ENCODE measurements at places on chromosomes 12 and 14. TPM values are rescaled to one million over a fixed set of nuclear protein-coding genes. Genes with fewer than 3 reads are reported as not detected.

Gene NYNRIN
- 18.1 TPM for total RNA-seq

GRCh38 chr14:55721353-55721752, 141.3 kb downstream of the KTN1 start:
- H3K4me1 ChIP-seq, result no peaks in the 10 kb centered on the region
- no peaks in the 10 kb centered on the region for H3K27me3 ChIP-seq
- no peak overlapping the region for H3K27ac ChIP-seq

GRCh38 chr14:88005050-88005481, at the start of gene GPR65:
TSS of gene GPR65 (plus strand) at chr14:88005135. CDS start at chr14:88010848, 5,713 bp downstream.
- H3K27ac ChIP-seq, result no peak within 1 kb of the TSS
- no peak within 1 kb of the TSS for H3K4me3 ChIP-seq
- H3K36me3 ChIP-seq, result no peaks in the 10 kb centered on the region
- no peaks in the 10 kb centered on the region for H3K4me1 ChIP-seq

GRCh38 chr12:42586268-42586667, 3.3 kb downstream of the PRICKLE1 start:
- H3K27ac ChIP-seq, result no peak overlapping the region
- no peak overlapping the region for H3K4me3 ChIP-seq
- no peak for DNase-seq
- H3K4me1 ChIP-seq, result peaks cover 5% of the 10 kb centered on the region
- peaks cover 14% of the 10 kb centered on the region for H3K27me3 ChIP-seq

Gene BTG1
- total RNA-seq, result 32.0 TPM

Gene SOAT2
- total RNA-seq, result not detected

DNA sequence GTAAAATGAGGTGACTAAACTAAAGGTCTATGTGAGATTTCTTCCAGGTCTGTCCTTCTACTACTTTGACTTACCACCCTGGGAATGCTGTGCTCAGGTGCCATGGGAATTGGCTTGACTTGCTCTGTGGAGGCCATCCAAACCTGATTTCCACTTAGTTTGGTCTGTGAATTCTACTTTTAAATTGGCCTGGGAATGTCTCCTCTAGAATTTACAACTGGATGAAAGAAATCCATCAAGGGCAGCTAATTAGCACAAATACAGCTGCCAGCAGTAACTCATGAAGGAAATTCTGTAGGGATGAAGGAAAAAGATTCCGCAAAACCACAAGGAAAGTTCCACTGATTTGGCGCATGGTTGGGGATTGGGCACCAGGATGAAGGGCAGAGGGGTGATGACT, 31.7 kb upstream of the FRMD6 start:
- H3K27ac ChIP-seq, result no peak overlapping the region
- H3K4me1 ChIP-seq, result no peaks in the 10 kb centered on the region
- no peaks in the 10 kb centered on the region for H3K36me3 ChIP-seq

- DNase-seq, result no peak
- H3K4me3 ChIP-seq, result no peak overlapping the region
- no peaks in the 10 kb centered on the region for H3K27me3 ChIP-seq
- H3K36me3 ChIP-seq, result no peaks in the 10 kb centered on the region
- no peak overlapping the region for H3K27ac ChIP-seq
Observed at GRCh38 chr14:25042362-25043299, 7.3 kb downstream of the STXBP6 start.

DNA sequence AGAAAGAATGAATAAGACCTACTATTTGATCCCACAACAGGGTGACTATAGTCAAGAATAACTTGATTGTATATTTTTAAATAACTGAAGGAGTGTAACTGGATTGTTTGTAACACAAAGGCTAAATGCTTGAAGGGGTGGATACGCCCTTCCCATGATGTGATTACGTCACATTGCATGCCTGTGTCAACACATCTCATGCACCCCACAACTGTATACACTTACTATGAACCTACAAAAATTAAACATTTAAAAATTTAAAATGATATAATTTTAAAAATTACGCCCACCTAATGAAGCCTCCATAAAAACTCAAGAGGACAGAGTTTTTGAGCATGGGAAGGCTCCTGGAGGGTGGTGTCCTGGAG, 94.5 kb downstream of the SCARB1 start:
- H3K4me1 ChIP-seq, result no peaks in the 10 kb centered on the region
- H3K4me3 ChIP-seq, result no peak overlapping the region
- no peaks in the 10 kb centered on the region for H3K27me3 ChIP-seq
- H3K36me3 ChIP-seq, result peaks cover 20% of the 10 kb centered on the region
- no peak overlapping the region for H3K27ac ChIP-seq

Gene POTEM
- total RNA-seq, result not detected

Gene SLC6A12
- 0.20 TPM for total RNA-seq

DNA sequence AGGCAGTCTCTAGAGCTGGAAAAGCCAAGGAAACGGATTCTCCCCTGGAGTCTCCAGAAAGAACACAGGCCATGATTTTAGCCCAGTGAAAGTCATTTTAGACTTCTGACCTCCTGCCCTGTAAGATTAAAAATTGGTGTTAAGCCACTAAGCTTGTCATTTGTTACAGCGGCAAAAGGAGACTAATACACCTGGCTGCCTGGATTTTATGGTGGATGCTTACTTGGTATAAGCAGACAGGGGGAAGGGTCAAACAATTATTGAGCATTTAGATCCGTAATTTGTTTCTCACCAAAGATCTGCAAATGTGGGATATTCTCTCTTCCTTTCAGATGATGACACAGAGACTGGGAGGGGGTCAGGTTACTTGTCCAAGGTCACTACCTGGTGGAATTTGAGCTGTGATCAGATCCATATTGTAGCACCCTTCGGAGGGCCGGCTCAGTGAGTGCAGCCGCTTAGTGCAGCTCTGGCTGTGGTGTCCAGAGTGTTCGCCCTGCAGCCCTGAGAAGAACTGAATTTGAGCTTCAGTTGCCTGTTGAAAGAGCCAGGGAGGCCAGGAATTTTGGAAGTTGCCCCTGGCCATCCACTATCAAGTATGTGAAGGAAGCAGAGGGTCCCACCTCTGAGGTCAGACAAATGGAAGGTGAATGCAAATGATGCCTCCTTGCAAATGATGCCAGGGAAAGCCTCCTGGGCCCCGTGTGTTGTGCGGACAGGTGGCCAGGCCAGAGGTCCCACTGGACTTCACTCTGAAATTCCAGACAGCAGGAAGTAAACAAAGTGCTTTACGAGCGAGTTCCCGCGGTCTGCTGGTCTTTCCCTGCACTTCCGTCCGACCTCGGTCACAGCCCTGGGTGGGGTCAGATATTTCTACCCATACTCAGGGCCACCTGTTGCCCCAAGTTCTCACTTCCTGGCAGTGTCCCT, 15.1 kb downstream of the GLRX5 start:
- H3K27ac ChIP-seq, result no peak overlapping the region
- H3K36me3 ChIP-seq, result peaks cover 33% of the 10 kb centered on the region
- H3K4me3 ChIP-seq, result no peak overlapping the region
- H3K27me3 ChIP-seq, result no peaks in the 10 kb centered on the region
- no peaks in the 10 kb centered on the region for H3K4me1 ChIP-seq

DNA sequence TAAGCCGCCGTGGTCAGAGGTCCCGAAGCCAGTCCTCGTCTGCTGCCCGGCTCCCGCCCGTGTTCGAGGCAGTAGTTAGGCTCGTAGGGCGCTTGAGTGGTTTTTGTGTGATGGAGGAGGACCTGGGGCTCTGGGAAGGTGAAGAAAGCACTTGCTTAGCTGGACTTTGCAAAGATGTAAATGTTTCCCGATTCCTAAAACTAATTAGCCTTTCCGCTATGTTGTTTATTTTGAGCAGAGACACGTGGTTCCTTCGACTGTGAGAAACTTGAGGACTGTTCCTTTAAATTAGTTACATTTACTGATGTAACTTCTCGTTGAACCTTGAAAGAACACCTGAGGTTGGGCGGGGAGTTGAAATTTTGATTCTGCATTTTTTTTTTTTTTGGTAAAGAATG, 33.9 kb downstream of the MIA2 start:
- no peak for DNase-seq
- peaks cover 20% of the 10 kb centered on the region for H3K36me3 ChIP-seq
- H3K4me1 ChIP-seq, result peaks cover 4% of the 10 kb centered on the region
- no peaks in the 10 kb centered on the region for H3K27me3 ChIP-seq

DNA sequence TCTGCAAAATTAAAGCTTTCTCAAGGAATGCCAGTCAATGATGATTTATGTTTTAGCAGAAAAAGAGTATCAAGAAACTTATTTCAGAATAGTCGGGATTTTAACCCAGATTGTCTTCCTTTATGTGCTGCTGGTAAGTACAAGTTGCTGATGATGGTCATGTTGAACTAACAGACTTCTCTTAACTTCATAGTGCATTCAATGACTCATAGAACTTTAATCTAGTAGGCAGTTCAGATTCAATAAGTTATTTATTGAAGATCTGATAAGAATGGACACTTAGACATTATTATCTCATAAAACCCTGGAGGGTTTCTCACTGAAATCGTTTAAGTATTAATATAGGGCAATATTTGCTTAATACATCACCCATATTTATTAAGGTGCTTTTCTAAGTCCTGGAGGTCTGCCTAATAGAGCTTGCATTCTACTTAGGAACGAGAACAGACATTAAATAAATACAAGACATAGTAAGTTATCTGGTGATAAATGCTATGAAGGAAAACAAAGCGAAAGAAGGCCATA, 33.8 kb downstream of the TOGARAM1 start:
- H3K27me3 ChIP-seq, result no peaks in the 10 kb centered on the region
- DNase-seq, result no peak
- H3K36me3 ChIP-seq, result peaks cover 18% of the 10 kb centered on the region
- H3K4me3 ChIP-seq, result no peak overlapping the region
- H3K27ac ChIP-seq, result no peak overlapping the region
- H3K4me1 ChIP-seq, result no peaks in the 10 kb centered on the region

Gene AQP2
- not detected for total RNA-seq

GRCh38 chr12:132194056-132194455, 49.8 kb downstream of the NOC4L start:
- peak; percentile 67 for DNase-seq
- no peak overlapping the region for H3K4me3 ChIP-seq
- H3K36me3 ChIP-seq, result peaks cover 9% of the 10 kb centered on the region
- no peak overlapping the region for H3K27ac ChIP-seq
- peaks cover 6% of the 10 kb centered on the region for H3K27me3 ChIP-seq
- no peaks in the 10 kb centered on the region for H3K4me1 ChIP-seq

- H3K27ac ChIP-seq, result no peak overlapping the region
- DNase-seq, result peak; percentile 45
- no peak overlapping the region for H3K4me3 ChIP-seq
- H3K4me1 ChIP-seq, result peaks cover 3% of the 10 kb centered on the region
- H3K27me3 ChIP-seq, result no peaks in the 10 kb centered on the region
Observed at GRCh38 chr12:40405419-40405818, 180.6 kb downstream of the LRRK2 start.

DNA sequence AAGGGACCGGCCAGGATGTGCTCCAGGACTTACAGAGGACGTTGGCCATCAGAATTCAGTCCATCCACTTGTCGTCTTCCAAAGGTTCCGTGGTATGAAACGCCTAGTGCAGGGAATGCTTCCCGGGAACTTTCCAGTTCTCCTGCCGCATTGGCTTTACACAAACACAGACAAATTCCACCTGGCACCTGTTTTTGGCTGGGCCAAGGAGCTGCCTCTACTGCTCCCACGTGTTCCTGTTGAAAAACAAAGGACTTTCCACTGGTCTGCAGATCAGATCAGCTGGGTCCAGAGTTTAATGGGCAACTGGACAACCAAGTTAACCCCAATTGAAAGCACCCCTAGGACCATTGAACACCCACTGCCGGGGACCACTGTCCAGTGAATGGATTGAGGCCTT, 28.0 kb upstream of the PWP1 start:
- H3K4me3 ChIP-seq, result no peak overlapping the region
- no peak for DNase-seq
- peaks cover 7% of the 10 kb centered on the region for H3K4me1 ChIP-seq
- no peaks in the 10 kb centered on the region for H3K36me3 ChIP-seq

DNA sequence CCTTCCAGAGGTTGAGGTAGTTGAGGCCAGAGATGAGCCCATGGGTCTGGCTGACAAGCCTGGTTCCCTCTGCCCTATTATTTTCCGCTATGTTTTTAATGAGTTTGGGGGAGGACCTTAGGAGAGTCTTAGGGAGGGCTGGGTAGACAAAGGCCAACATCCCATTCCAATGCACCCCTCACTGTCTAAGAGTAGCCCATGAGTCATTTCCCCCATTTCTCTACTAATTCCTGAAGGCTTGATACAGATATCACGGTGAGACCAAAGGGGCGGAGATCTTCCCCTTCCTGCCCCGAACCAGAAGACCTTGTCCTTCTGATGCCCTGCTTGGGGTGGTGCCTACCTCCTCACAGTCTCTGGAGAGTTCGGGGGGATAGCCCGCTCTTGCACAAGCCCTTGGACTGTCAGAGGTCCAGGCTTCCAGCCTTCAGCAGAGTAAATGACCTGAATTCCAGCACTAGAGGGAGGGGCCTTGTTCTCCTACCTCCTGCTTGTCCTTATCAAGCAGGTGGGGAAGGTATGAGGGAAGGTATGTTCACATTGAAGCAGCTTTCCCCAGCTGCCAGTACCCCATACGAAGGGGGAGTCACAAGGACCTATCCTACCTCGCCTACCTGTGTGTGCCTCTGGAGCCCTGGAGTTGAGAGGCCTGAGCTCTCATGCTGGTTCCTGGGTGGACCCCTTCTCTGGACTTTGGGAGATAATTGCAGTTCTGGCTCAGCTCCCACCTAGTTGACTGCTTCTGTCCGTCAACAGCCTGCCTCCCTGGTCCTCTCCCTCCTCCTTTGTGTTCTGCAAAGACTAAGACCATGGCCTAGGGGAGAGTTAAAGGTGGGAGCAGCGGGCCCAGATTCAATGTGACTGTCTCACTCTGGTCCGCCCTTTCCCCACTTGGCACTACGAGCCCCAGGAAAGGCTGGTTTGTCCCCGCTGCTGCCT, 3.7 kb downstream of the PSMB11 start:
- H3K4me3 ChIP-seq, result no peak overlapping the region
- no peaks in the 10 kb centered on the region for H3K27me3 ChIP-seq
- no peak overlapping the region for H3K27ac ChIP-seq
- no peak for DNase-seq
- no peaks in the 10 kb centered on the region for H3K4me1 ChIP-seq

DNA sequence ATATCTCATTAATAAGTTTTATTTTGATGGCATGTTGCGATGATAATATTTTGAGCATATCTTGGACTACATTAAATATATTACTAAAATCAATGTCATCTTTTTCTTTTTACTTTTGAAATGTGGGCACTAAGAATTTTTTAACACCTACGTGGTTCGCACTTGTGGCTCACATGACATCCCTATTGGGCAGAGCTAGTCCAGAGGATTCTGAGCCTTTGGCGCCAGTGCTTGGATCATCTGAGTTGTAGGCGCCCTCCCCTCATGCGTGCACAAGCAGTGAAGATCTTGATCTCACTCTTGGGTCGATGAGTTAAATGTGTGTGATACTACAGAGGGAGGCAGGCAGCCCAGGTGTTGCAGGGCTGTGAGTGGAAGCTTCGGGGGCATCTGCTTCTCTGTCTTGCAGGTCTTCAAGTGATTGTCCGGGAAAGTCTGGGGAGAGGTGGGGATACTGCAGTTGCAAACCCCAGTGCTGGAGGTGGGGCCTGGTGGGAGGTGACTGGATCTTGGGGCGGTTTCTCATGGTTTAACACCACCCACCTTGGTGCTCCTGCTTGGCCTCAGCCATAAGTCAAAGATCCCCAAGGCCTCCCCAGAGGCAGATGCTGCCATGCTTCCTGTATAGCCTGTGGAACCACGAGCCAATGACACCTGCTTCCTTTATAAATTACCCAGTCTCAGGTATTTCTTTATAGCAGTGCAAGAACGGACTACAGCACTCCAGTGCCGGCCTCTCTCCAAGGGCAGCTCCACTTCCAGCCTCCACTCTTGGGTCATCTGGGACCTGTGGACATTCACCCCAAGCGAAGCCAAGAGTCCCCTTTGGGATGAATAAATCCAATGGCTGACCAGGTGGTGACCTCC, 46.1 kb upstream of the PPP2R5C start:
- no peak for DNase-seq
- no peaks in the 10 kb centered on the region for H3K36me3 ChIP-seq
- 0 out of 2 replicates have a peak, but pooled peaks cover 2% of the 10 kb centered on the region for H3K4me1 ChIP-seq
- no peak overlapping the region for H3K27ac ChIP-seq

GRCh38 chr12:70508178-70508577, 129.1 kb downstream of the PTPRB start:
- DNase-seq, result no peak
- H3K27ac ChIP-seq, result no peak overlapping the region
- H3K36me3 ChIP-seq, result peaks cover 18% of the 10 kb centered on the region
- no peaks in the 10 kb centered on the region for H3K4me1 ChIP-seq
